CD4-positive, alpha-beta T cell treated with Interleukin-10 for 1 hour (primary cell): ENCODE measurements at places on chromosomes 3 and 15.

- DNase-seq: no peak
Observed at GRCh38 chr3:197949191-197949777, 706 bp upstream of the RPL35A start.

- no peak for DNase-seq
Observed at GRCh38 chr15:36579792-36580431, 486 bp downstream of the CDIN1 start.

GRCh38 chr3:56796996-56797395, 4.8 kb downstream of the ARHGEF3 start:
- no peak for DNase-seq

- DNase-seq: peak; percentile 88
Observed at GRCh38 chr15:31870328-31871165, 159.8 kb upstream of the CHRNA7 start.

DNA sequence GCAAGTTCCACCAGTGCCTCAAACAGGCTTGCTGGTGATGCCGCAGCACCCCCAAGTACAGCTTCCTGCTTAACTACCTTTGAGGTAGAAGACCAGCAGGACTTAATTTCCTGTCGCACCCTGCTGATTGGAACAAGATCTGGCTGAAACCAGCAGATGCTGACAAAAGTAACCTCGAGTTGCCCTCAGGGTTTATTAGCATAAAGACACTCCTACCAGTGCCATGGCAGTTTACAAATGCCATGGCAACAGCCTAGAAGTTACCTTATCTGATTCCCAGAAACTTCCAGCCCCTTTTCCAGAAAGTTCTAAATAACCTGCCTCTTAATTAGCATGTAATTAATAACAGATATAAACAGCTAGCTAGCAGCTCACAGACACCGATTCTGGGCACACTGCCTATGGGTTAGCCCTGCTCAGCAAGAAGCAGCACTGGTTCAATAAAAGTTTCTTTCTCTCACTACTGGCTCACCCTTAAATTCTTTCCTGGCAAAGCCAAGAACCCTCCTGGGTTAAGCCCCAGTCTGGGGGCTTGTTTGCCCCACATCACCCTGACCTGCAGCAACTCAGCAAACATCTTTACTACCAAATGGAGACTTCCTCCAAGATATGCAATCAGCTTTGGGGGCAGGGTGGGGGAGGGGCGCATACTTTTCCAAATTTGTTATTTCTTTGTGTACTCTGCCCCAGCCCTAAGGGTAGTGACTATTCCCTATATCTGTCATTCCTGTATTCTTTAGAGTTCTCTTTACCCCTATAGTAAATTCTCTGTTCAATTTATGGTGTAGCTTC, 54.2 kb downstream of the MAP4 start:
- peak; percentile 55 for DNase-seq

DNA sequence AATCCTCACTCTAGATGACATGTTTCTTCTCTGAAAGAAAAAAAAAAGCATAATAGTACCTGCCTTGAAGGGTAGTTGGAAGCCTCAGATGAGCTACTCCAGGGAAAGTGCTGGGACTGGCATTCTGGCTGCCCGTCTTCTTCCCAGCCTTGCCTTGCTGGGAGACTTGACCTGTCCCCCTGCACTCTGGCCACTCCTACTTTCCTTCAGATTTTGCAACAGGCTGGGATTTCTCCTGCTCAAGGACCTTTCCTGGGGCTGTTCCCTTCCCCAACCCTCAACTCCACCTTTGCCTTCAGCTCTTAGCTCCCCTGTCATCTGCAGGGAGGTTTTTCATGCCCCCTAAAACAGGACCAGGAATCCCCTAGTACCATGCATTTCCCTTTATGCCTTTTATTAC, 609.9 kb upstream of the CFAP20DC start:
- DNase-seq: no peak

DNA sequence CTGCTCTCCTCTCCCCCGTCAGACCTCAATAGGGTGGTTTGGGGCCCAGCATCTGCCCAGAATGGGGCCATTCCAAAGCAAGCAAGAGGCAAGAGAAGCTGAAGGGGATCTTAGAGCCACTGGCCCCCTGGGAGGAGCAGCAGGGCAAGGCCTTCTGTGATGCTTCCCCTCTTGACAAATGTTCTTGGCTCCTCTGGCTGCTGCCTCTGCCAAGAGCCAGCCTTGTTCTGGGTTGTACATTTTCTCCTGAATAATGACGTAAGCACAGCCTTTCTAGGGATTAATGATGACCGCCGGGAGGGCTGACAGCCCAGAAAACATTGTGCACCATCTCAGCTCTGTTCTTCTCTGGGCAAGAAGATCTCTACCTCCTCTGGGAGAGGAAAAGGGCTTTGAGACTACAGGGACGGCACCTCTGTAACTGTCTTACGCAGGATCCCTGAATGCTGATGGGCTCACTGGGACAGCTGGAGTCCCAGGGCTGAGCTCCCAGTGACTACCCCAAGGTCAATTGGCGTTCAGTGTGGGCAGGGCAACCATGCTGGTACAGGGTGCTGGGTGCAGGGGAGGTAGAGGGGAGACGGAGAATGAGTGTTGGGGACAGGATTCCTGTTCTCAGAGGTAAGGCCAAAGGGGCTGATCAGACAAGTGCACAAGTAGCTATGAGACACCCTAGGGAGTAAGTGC, 253.3 kb downstream of the FAM43A start:
- no peak for DNase-seq

GRCh38 chr3:170589113-170589512, 3.2 kb upstream of the SLC7A14 start:
- DNase-seq: no peak

DNA sequence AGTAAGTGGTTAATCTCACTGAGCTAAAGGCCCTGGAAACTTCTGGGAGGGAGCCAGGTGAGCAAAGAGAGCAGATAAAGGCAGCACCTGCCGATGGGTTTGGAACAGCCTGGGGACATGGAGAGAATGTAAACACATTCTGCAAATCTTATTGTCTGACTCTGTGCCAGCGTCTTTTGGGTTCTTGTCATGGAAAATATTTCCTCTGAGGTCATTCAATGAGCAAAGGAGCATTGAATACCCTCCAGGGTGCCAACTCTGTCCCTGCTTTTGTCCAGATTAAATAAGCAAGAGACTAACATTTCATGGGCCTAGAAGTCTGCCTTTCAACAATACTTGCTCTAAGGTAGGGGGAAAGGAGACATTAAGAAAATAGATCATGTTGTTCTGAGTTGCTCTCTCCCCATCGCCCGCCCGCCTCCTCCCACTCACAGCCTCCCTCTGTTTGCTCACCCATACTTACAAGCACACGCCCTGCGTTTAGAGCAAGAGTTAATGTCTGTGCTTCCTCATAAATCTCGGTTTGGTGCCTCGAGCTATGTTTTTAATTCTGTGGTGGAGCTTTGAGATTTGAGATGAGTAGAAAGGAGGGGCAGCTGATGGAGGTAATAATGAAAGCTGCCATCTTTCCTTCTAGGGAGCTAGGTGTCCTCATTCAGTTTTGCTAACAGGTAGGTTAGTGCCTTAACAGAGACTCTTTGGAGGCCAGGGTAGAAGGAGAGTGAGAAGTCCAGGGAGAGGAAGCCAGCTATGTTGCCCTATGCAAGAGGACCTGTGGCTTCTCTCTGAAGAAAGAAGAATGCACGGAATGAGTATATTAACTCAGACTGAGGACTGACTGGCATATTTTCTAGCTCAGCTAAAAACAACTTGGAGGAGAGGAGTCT, 132.9 kb downstream of the TPRG1 start:
- no peak for DNase-seq
